NCI-H2081 treated with DMSO at 0.1 percent for 48 hours (cell line): ENCODE measurements at places on chromosomes 2 and 18.

DNA sequence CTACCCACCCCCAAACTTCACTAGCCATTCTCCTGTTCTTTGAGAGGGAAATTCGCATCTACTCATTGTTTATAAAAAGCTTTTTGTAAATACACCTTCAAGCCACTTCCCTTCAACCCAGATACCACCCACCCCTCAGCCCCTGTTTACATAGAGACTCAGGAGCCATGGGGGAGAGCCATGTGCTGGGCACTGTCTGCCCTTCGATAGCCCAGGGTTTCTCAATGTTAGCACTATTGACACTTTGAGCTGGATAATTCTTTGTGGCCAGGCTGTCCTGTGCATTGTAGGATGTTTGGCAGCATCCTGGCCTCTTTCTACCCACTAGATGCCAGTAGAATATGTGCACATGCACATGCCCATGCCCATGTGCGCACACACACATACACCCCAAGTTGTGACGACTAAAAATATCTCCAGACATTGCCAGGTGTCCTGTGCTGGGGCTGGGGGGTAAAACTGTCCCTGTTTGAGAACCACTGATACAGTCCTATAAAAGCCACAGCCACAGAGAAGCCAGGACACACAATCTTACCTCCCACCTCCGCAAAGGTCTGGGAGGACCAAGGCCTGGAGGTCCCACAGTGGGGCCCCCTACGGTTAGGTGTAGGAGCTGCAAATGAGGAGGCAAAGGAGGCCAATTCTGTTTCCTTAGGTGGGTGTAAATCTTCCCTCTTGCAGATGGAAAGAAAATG is 44.5 kb upstream of the ASPRV1 start:
- no peak for DNase-seq

- DNase-seq, result no peak
Measured at GRCh38 chr2:149029307-149029965, 9.1 kb upstream of the LYPD6B start.

GRCh38 chr2:70474256-70474848 is 79.3 kb downstream of the TGFA start:
- no peak for DNase-seq

DNA sequence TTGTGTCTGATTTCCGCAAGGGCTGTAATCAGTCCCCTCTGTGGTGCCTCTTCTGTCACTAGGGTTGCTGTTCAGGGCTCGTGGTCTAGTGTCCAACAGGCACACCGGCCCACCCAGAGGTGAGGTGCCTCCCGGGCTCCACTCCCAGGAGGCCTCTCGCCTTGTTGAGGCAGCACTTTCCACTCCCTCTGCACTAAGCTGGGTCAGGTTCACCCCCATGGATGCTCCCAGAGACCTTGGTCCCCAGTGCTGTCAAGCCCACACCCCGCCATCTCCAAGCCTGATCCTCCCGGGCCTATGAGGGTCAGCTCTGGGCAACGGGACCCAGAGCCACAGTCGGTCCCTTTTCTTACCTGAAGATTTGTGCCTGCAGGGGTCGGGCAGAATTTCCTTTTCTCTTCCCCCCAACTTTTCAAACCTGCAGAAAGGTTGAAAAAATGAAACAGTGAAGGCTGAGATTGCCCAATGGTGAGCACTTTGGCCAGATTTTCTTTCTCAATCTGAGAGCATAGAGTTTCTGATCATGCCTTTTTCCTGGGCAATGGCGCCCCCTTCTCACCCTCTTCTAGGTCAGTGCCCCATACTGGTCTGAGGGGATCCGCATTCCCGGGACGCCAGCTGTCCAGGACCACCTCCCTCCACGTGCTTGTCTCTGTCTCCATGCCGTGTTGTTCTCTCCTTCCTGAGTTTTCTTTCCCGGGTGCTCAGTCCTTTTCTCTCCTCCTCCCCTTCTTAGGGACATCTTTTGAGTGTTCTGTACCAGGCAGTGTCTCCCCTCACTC is 148.0 kb downstream of the ASB1 start:
- no peak for DNase-seq

DNA sequence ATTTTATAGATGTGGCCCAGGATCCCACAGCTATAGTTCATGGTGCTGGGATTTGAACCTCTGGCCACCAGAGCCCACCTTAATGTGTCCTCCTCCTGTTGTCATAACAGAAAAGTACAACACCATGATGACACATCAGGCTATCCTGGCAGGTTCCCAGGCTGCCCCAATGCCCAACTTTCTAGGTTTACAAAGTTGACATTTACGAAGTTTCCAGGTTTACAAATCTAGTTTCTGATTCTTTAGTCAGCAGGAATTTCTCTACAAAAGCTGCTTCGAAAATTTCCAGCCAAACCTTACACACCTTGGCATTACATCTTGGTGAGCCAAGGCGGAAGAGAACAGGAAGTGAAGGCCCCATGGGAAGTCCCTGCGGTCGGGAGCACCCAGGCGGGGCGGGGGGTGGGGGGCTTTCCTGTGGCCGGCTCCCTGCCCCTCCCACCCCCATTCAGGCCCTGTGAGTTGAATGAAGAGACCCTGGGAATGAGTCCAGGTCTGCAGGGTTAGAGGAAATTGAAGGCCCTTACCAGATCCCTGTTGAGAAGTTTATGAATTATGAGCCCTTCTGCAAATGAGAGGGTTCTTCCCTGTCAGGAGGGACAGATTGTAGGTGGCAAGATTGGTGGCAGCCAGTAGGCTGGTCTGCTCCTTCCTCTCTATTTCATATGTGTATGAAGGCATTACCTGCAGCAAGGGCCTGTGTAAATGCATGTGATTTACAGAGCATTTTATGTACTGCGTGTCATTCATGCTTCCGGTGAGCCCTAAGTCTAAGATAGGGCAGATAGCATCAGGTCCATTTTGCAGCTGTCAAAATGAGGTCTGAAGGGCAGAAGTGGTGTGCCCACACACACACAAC is 11.1 kb upstream of the IL1RN start:
- DNase-seq, result no peak

DNA sequence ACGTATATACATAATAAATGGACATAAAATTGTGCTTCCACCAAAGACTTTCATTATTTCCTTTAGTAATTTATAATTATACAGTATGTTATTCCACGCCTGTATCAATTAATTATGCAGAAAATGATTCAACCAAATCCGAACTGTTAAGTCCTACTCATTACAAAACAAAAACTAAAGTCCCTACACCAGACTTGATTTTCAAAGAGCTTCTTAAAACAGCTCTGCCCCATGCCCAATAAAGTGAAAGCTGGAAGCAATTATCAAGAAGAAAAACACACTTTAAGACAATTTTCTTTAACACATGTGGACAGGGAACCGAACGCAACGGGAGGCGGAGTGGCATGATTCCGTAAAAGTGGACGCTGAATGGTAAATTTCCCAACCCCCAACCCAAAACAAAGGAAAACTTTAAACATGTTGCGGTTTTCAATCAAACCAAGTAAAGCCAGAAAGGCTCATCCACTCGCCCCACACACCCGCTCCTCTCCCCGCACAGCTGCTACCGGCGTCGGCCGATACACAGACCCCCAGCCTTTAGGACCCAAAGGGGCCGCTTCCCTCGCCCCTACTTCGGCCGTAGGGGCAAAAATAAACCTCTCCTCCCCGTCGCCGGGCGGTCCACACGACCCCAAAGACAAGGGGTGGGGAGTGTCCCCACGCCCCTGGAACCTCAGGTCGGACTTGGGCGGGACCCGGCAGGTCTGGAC is 705 bp downstream of the YES1 start:
- DNase-seq, result peak; percentile 9

DNA sequence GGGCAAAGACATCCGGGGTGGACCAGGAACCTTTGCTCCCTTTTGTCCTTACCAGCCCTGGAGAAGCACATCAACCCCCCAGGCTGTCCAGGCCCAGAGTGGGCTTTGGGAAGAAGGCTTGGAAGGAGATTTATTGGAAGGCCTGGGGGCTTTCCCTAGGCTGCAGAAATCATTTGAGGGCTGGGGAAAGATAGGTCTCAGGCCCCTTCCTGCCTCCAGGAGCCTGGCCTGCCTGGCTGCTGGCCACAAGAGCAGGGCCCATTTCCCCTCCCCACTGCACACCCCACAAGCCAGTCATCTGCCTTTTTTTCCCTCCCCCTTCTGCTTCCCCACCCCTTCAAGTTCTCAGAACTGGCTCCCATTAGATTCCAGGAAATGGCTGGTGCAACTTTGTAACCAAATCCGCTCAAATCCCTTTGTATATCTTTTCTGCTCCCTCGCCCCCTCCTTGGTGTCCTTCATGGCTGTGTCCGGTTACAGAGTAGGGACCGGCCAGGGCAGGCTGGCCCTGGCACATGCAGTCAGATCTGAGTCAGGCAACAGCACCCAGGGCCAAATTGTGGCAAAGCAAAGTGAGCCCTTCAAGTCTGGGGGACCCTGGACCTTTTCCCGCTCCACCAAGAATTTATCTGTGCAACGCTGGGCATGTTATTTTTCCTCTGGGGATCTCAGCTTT is 20.8 kb upstream of the TNP1 start:
- DNase-seq, result no peak

GRCh38 chr18:13319629-13320028 is 101.1 kb downstream of the LDLRAD4 start:
- no peak for DNase-seq

DNA sequence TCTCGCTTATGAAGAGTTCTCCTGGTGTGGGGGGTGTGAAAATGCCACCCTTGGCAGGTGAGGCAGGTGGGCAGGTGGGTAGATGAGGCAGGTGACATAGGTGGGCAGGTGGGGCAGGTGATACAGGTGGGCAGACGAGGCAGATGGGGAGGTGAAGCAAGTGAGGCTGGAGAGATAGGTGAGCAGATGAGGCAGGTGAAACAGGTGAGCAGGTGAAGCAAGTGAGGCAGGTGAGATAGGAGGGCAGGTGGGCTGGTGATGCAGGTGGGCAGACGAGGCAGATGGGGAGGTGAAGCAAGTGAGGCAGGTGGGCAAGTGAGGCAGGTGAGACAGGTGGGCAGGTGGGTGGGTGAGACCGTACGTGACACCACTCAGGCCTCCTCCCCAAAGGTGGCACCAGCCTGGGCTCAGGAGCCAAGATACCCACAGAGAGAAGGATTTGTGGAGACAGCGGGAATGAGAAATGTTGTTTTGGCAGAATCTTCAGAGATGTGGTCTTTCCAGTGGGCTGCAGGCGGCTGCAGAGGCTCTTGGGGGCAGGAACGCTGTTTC is 232.3 kb upstream of the MYT1L start:
- no peak for DNase-seq

GRCh38 chr18:62933261-62933887 is 218.0 kb downstream of the PHLPP1 start:
- DNase-seq, result no peak

- no peak for DNase-seq
Measured at GRCh38 chr2:162058973-162059668, 14.9 kb downstream of the DPP4 start.

- DNase-seq, result no peak
Measured at GRCh38 chr18:44917216-44918141, 236.8 kb downstream of the SETBP1 start.

- peak; percentile 10 for DNase-seq
Measured at GRCh38 chr2:238425979-238426567, 654 bp upstream of the ASB1 start.
